ENCODE measurements at places on chromosomes 1 and 21.
A peak's percentile ranks its signal among the peaks of the same experiment; 100 is the strongest.

GRCh38 chr21:42906233-42906632 lies 13.1 kb downstream of the NDUFV3 start:
- no peak for DNase-seq

GRCh38 chr1:24340770-24341169 lies 21.6 kb downstream of the GRHL3 start:
- no peak for DNase-seq

GRCh38 chr1:169550294-169550693 lies 36.0 kb downstream of the F5 start:
- DNase-seq, result no peak

- DNase-seq, result no peak
These were observed 18.8 kb downstream of the AGRN start for GRCh38 chr1:1038694-1039093.

DNA sequence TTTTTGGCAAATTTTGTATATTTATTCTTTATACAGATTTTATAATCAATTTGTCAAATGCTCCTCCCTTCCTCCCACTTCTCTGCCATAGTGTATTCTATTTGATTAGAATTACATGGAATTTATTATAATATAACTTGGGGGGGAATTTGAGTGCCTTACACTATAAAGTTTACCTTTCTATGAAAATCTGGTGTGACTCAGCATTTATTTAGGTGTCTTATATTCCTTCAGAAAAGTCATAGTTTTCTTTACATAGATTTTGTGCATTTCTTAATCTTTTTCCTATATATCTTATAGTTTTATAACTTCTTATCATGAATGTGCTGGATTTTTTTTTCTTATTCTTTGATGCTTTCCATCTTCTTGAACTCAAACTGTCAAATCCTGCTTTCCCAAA lies 21.3 kb downstream of the FASLG start:
- no peak for DNase-seq

DNA sequence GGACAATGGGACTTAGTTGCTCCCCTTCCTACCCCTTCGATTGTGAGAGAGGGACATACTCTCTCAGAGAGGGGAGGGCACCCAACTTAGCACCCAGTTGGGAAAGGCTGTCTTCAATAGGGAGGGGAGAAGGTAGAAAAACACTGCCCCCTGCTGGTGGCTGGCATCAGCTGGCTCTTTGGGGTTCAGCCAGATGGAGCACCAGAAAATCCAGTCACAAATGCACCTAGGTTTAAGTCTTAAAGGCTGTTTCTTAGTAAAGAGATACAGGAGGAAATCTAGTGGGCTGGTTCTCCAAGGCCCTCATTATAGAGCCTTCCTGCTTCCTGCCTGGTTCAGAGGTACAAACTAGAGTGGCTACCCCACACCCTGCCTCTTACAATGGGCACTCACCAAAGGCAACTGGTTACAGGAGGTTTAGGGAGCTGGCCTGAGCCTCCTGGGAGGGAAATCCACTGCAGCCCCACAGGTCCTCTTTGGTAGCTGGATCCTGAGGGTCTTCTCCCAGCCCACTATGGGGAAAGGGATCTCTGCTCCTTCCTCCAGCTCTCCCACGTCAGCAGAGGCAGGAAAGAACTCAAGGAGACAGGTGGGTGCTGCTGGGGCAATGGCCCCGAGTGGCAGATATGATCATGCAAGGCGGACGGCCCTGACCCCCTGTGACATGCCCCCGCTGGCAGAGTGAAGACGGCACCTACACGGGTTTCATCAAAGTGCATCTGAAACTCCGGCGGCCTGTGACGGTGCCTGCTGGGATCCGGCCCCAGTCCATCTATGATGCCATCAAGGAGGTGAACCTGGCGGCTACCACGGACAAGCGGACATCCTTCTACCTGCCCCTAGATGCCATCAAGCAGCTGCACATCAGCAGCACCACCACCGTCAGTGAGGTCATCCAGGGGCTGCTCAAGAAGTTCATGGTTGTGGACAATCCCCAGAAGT lies 28.3 kb downstream of the EIF2D start:
- peak; percentile 83 for DNase-seq

- no peak for DNase-seq
These were observed 23.2 kb downstream of the PTTG1IP start for GRCh38 chr21:44850208-44850800.

- DNase-seq, result no peak
These were observed 340.0 kb upstream of the DPYD start for GRCh38 chr1:98260839-98261238.

GRCh38 chr1:24345334-24345733 lies 26.2 kb downstream of the GRHL3 start:
- DNase-seq, result no peak

DNA sequence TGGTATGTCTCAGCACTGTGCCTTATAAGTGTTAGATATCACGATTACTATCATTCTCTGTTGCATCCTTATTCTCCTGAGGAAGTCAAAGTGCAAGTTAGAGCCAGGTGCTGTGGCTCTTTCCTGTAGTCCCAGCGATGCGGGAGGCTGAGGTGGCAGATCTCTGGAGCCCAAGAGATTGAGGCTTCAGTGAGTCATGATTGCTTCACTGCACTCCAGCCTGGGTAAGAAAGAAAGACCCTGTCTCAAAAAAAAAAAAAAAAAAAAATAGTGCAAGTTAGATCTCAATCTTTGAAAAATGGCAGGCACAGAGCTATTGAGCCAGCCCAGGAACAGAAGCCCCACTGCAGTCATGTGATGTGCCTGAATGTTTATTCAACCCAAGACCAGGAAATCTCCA lies 147.8 kb upstream of the POGK start:
- DNase-seq, result no peak

DNA sequence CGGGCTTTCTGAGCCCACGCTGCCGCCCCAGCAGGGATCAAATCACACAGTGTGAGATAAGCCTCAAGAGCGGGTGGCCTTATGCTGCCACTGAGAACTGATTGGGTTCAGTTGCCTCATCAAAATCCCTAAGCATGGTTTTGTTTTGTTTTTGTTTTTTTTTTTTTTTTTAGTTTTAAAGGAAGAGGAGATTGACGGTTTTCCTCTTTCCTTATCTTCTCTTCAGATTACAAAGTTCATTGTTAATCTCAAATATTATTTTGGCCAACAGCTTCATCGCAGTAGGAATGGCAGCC lies 651 bp downstream of the COA6 start:
- DNase-seq, result no peak

- no peak for DNase-seq
These were observed 16.3 kb upstream of the PPM1J start for GRCh38 chr1:112731451-112731850.

DNA sequence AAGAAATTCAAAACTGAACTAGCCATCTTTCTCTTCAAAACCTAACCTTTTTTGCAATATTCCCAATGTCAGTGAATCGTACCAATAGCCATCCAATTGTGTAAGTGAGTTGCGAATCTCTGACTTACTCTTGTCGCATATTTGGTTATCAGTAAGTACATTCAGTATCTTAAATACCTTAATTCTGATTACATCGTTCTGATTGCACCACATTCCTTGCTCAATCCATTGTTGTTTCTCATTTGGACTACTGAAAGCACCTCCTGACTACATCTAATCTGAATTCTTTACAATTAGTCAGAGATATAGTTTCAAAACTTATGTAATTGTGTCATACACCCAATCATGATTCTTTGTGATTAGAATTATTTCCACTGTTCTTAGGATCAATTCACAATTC lies 16.8 kb upstream of the BRINP3 start:
- DNase-seq, result no peak

DNA sequence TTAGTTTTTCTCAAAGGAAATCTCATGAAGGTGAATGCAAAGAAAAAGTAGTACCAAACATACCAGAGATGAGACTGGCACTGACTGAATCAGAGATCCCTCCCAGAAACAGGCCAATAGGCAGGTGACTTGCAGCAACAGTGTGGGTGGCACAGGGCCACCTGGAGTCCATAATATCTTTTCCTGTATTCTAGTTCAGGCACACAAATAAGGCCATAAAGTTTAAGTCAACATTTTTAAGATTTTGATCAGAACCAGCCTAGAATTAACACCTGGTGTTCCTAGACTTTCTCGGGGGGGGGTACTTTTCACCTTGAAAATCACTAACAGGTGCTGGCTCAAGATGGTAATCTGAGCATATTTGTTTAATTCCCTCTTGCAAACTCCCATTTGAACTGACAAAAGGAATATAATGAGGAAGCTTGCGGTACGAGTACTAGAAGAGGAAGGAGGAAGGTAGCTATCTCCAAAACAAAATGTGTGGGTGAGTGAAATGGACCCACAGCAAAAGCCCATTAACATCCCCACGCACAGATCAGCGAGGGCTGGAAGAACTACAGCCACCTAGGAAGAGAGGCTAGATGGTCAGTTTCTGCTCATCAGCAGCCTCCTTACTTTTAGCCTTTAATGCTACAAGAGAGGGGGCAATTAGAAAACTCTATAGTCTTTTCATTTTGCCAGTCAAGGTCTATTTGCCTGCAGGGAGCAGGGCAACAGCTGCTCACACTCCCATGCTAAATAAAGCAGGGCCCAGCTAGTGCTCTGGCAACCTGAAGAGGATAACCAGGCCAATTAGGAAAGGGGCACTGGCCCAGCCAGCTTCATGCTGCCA lies 18.9 kb downstream of the SDE2 start:
- no peak for DNase-seq

DNA sequence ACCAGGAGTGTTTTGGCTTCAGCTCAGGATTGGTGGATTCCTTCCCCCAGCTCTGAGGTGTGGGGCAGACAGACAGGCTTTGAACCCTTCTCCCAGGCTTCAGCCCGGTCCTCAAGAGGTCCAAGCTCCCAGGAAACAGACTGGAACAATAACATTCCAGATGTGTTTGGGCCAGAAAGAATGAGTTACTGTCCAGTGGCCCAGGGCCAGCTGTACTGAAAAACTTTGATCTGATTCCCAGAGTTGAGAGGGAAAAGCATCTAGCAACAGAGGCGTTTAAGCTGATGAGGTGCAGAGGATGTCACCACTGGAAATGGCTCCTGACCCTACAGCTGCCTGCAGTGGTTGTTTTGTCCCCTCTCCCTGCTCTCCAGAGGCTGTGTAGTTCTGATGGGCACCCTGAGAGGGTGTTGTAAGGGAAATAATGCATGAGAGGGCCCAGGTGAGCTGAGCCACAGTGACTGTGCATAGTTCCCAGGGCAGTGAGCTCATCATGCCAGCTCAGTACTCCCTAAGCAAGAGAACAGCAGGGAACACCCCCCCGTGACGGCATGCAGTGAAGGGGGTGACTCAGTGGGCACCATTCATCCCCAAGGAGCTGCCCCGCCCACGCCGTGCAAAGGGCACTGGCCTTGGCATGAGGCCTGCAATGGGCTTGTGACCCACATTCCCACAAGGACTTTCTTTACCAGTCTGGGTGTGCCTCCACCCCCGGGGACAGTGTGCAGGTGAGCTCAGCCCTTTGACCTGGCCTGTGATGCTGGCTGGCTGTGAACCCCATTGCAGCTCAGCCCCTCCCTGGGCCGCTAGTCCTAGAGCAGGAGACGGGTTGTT lies 13.8 kb upstream of the SFN start:
- DNase-seq, result no peak

DNA sequence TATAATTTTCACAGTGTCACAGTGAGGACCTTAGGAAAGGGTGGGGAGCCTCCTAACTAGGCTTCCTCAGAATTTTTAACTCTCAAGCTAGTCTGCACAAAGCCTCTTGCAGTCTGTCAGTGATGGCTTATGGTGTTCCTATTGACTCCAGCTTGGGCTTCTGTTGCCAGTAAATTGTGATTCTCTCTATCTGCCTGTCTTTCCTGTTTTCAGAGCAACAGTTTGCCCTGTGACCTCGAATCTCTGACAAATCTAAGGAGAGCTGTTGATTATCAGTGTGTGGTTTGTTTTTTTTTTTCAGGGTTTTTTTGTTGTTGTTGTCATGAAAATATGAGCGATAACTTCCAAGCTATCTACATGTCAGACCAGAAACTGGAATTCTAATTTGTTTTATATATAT lies 423.2 kb upstream of the B3GALT2 start:
- DNase-seq, result no peak

GRCh38 chr1:165455111-165455510 lies 10.2 kb upstream of the RXRG start:
- DNase-seq, result no peak

DNA sequence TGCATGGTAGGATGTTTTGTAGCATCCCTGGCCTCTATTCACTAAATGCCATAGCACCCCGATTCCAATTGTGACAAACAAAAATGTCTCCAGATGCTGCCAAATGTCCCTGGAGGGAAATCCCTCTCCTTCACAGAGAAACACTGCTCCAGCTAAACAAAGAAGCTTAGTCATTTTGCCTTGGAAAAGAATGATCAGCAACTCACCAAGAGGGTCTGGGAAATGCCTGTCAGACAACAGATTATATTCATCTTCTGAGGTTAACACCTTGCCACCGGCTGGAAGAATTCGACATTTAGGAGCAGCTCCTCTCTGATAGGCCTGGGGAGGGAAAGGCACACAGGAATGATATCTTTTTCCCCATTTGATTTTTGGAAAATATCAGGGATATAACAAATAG lies 84.4 kb downstream of the NIBAN1 start:
- no peak for DNase-seq

GRCh38 chr1:205449750-205450443 lies 5.9 kb downstream of the BLACAT1 start:
- peak; percentile 58 for DNase-seq

DNA sequence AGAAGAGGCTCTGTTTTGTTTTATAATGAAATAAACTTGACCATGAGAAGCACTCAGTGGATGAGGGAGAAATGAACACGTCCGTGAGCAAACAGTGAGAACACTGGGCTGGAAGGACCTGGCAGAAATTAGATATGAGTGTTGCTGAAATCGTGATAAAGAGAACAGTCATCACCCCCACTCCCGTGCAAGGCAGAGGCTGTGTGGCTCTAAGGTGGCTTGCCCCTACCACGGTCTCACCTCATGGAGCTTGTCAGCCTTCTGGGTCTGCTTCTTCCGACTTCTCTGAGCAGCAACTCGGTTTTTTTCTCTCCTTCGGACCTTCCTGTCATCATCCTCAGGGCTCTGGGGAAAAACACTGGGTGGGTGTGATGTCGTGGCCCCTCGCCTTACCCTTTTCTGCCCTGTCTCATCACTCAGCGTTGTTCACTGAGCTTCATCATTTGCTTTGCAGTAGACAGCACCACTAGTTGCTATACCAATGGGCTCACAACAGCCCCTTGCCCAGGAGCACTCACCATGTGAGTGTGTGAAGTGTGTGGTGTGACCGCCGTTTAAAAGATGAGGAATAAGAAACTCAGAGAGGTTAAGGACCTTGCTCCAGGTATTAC lies 2.8 kb downstream of the BATF3 start:
- DNase-seq, result peak; percentile 37

DNA sequence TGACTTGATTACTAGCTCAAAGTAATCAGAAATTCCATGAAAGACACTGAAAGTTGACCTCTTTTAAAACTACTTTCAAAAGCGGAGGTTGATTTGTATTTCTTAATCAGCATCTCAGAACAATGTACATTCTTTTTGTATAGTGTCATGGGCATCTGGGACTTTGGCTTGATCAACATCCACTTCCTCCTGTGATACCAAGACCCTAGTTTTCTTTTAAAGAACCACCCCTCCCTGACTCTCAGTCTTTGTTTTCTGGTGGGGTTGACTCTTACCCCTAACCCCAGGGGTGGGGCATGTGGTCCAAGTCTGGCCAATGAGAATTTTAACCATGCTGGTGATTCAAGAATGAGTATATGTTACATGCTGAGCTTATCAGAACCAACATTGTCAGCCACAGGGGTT lies 21.7 kb upstream of the IRF2BP2 start:
- no peak for DNase-seq

GRCh38 chr1:247110627-247111258 lies 6.6 kb upstream of the ZNF669 start:
- DNase-seq, result peak; percentile 54

GRCh38 chr1:66999640-67000400 lies 54.1 kb downstream of the SLC35D1 start:
- no peak for DNase-seq
